Stimulated activated CD8-positive, alpha-beta memory T cell treated with anti-CD3 and anti-CD28 coated beads, Interleukin-4, amount 100 ng/mL, for 1 hour (primary cell): ENCODE measurements at places on chromosomes 1 and 21.

- no peak for DNase-seq
These were observed 6.3 kb upstream of the KYAT3 start for GRCh38 chr1:88998716-88999115.

DNA sequence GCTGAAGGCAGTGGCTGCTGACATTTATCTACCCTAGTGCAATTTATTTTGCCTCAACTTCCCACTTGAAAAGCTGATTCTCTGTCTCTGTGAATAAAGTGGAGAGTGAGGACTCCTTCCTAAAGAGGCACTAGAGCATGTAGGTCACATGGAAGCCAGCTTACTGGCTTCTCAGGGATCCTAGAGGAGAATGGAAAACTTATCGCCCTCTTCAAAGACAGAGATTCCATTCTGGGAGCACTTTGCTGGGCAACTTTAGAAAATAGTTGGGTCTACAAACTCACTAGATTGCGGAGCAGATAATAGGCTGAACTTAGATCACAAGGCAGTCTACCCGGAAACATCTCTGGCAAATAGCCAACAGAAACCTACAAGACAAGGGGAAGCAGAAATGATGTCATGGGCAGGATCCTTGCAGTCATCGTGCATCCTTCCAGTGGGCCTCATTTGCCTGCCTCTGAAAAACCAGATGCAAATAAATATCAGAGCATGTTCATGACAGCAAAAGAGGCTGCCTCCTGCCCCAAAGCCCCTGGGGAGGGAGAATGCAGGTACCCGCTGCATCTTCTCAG lies 104.8 kb upstream of the BARHL2 start:
- no peak for DNase-seq

GRCh38 chr1:117883616-117884015 lies 45.8 kb downstream of the GDAP2 start:
- DNase-seq, result no peak

DNA sequence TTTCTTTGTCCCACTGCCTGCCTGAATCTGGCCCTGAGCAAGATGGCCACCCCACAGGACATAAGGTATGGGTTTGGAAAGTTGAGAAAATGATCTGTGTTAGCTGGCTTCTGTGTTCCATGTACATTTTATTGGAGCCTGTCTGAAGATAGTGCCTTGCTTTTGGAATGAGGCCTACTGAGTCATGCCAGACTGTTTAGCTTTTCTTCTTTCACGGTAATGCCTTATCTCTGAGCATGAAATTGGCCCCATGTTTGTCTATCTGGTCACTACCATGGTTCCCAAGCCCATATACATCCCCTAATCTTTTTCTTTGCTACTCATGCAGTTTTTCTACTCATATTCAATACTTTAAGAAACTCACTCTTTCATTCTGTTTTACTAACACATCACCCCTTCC lies 85.1 kb upstream of the LMO4 start:
- no peak for DNase-seq

- DNase-seq, result no peak
These were observed 128.2 kb downstream of the DMRTB1 start for GRCh38 chr1:53587252-53587988.

- no peak for DNase-seq
These were observed 91.6 kb upstream of the TTC39A start for GRCh38 chr1:51421964-51422363.

- DNase-seq, result no peak
These were observed 521 bp upstream of the CDC7 start for GRCh38 chr1:91499904-91500755.

- DNase-seq, result no peak
These were observed 3.2 kb downstream of the ASPM start for GRCh38 chr1:197143276-197143675.

GRCh38 chr1:173914366-173914871 lies 2.7 kb downstream of the SERPINC1 start:
- DNase-seq, result no peak

GRCh38 chr1:78224861-78225552 lies 179.2 kb downstream of the GIPC2 start:
- no peak for DNase-seq

GRCh38 chr1:243494741-243495431 lies 239.0 kb downstream of the SDCCAG8 start:
- DNase-seq, result no peak

DNA sequence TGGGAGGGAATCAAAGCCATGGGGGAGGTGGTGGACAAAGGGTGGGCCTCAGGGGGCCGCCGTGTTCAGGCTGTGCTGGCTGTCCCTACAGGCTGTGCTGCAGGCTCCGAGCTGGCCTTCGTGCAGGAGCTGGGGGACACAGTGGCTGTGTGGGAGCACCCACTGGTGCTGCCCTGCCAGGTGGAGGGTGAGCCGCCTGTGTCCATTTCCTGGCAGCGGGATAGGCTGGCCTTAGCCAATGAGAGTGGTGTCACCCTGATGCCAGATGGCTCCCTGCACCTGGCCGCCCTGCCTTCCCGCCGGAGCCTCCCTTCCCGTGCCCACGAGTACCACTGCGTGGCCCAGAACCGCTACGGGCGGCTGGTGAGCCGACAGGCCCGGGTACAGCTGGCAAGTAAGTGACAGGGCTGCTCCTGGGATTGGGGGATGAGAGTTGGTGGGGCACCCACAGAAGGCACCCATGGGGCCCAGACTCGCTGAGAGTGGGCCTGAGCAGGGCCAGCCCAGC lies 20.2 kb downstream of the SLC27A3 start:
- no peak for DNase-seq

- no peak for DNase-seq
These were observed 136.8 kb downstream of the PTPRC start for GRCh38 chr1:198775606-198776005.

GRCh38 chr1:48017716-48018115 lies 20.5 kb upstream of the TRABD2B start:
- DNase-seq, result no peak

- DNase-seq, result no peak
These were observed 67.3 kb downstream of the ELAVL4 start for GRCh38 chr1:50175719-50176639.

- no peak for DNase-seq
These were observed 565 bp downstream of the WLS start for GRCh38 chr1:68231627-68232288.

DNA sequence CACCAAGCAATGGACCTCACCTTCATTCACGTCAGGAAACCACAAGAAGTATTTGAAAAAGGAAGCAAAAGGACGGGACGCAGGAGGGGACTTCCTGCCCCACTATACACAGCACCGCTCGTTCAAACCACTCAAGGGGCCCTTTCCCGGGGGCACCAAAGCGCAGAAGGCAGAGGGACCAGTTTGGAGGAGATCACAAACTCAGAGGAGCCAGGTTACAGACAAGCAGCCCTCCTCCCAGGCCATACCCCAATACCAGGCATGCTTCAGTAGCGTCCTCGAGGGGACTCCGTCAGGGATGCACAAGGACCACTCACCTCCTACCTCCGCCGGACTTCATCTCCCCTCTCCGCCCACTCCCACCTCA lies 685 bp downstream of the CRTC2 start:
- no peak for DNase-seq

- DNase-seq, result no peak
These were observed 45.5 kb upstream of the CXADR start for GRCh38 chr21:17467392-17467791.

- no peak for DNase-seq
These were observed 38.7 kb downstream of the MAPKAPK2 start for GRCh38 chr1:206723462-206723804.

DNA sequence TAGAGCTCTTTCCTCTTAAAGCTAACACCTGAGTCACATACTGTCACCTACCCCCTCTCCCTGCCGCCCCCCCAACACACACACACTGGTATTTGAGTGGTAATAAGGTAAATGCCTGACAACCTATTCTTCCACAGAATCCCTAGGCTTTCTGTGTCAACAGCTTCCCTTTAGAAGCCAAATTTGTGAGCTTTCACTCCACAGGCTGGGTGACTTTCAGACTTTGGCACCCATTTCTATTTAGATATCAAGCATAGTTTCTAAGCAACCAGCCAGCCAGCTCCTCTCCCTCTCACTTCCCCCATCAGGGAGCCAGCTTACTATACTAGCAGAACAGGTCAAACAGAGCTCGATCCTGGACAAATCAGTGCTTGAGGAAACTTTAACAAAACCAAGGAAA lies 3.2 kb upstream of the C1orf74 start:
- DNase-seq, result no peak

GRCh38 chr1:34884961-34885360 lies 25.4 kb upstream of the SMIM12 start:
- no peak for DNase-seq

DNA sequence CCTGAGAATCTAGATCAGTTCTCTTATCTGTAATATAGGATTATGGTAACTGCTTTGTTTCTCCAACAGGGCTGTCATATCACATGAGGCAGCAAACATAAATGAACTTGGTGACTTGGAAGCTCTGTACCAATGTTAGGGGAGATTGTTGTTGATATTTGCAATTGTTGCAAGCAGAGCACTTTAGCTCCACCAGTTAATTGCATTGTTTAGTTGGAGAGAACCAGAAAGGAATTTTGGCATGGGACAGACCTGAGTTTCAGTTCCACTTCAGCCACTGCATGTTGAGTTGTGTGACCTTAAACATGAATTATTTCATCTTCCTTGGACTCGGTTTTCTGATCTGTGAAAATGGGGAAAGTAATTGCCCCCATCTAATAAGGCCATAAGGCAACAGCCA lies 142.3 kb upstream of the JUN start:
- no peak for DNase-seq

- DNase-seq, result no peak
These were observed 36.2 kb downstream of the PTP4A2 start for GRCh38 chr1:31901838-31902509.

- DNase-seq, result peak; percentile 7
These were observed 6.8 kb upstream of the BSDC1 start for GRCh38 chr1:32400876-32401631.

GRCh38 chr1:67777440-67777839 lies 55.8 kb downstream of the GNG12 start:
- DNase-seq, result no peak

- DNase-seq, result no peak
These were observed 831 bp downstream of the TIPRL start for GRCh38 chr1:168179438-168180147.

DNA sequence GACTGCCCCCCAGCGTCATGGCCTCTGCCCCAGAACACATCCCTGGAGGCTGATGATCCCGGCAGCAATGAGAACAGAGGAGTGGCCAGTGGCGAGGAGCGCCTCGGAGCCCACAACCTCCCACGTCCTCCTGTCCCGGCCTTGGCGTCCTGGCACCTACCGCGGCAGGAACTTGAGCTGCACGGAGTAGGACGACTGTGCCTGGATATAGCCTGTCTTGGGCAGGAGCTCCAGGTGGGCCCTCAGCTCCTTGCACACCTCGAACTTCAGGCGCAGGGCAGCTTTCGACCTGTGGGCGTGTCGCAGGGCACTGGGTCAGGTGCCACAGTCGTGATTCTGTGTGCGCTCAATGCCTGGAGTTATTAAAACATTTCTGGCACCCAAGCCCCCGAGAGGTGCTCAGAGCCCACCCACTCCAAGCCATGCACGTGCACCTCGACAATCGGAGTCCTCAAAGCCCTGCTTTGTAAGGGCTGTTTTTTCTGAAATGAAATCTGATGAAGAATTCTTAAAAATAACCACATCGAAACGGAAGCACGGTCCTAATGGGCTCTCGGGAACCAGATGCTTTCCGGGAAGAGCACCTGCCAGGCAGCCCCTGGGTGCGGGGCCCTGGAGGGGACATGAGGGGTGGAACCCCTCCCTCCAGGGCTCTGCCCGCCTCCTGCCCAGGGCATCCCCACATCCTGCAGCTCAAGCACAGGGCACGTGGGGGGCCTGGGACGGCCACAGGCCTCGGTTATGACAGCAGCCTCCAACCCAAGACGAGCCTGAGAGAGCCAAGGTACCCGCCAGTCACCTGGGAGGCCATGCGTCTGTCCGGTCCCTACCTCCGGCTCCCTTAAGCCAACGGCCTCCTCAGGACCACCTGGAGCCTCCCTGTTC lies 23.0 kb upstream of the TMEM52 start:
- DNase-seq, result no peak

DNA sequence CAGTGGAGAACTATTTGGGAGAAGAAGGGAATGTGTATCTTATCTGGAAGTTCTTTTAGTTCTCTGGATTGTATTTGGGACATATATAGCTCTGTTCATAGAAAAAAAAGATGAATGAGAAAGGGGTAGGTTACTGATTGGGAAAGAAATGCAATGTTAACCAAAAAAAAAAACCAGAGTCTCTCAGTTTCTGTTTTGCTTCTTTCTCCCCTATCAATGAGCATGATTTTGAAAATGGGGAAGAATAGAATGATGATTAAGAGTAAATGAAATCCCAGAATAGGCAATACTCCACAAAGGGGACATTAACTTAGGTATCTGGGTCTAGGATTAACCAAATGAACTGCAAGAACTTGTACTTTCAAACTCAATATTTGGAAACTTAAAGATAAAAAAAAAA lies 92.9 kb downstream of the RHOU start:
- no peak for DNase-seq

GRCh38 chr1:18947570-18947969 lies 8.9 kb downstream of the IFFO2 start:
- DNase-seq, result no peak

GRCh38 chr1:168088511-168089325 lies 48.0 kb downstream of the GPR161 start:
- no peak for DNase-seq

DNA sequence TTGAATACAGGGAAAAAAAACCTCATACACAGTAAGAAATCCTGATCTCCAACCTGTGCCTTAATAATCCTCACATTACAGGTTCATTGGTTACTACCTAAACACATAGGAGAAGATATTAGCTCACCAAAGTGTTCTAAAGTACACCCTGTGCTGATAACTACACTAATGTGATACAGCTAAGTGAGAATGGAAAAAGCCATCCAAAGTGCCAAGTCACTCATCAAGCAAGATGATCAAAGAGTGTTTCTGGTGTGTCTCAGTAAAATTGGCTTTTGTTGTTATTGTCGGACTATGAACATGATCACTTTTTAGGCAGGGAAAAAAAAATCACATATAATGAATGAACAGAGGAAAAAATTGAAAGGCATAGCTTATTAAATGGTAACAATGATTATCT lies 31.4 kb downstream of the EPS15 start:
- no peak for DNase-seq

DNA sequence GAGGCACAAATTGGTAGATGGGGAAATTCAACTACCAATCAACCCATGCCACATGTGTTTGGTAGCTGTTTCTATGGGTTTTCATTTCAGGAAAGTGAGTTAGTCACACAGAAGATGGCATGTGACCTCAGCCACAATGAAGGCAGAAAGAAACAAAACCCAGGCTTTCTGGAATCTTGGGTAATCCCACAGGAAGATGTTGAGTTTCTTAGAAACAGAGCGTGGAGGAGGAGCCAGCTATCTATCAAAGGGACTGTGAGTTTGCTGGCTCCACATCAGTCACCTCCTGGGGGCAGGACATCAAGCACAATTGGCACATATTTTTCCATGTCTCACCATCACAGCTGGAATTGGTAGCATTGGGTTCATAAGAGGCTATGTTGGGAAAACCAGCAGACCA lies 188.9 kb upstream of the PLXNA2 start:
- no peak for DNase-seq
